Astrocyte of the spinal cord (primary cell): ENCODE measurements at places on chromosomes 5 and 9.

GRCh38 chr9:109118808-109119438, 824 bp downstream of the TMEM245 start:
- DNase-seq, result peak; percentile 27

DNA sequence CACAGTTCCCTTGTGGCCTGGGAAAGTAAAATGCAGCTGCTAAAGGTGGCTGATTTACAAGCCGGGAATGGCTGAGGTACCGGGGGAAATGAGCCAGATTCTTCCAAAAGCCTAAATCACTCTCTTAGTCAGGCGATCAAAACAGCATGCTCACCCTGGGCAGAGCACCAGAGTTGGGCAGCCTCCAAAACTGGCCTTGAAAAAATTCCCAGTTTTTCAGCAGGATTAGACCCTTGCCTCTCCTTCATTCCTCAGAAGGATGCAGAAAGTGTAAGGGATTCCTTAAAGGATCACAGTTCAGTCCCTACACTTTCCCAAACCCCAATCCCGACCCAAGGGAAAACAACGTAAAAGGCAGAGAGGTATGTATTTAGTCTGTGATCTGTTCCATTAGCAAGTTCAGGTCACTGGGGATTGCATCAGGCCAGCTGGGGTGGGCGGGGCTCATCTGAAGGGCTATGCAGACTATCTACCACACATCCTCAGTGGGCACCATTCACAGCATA, 16.9 kb downstream of the TMEM174 start:
- peak; percentile 72 for DNase-seq

DNA sequence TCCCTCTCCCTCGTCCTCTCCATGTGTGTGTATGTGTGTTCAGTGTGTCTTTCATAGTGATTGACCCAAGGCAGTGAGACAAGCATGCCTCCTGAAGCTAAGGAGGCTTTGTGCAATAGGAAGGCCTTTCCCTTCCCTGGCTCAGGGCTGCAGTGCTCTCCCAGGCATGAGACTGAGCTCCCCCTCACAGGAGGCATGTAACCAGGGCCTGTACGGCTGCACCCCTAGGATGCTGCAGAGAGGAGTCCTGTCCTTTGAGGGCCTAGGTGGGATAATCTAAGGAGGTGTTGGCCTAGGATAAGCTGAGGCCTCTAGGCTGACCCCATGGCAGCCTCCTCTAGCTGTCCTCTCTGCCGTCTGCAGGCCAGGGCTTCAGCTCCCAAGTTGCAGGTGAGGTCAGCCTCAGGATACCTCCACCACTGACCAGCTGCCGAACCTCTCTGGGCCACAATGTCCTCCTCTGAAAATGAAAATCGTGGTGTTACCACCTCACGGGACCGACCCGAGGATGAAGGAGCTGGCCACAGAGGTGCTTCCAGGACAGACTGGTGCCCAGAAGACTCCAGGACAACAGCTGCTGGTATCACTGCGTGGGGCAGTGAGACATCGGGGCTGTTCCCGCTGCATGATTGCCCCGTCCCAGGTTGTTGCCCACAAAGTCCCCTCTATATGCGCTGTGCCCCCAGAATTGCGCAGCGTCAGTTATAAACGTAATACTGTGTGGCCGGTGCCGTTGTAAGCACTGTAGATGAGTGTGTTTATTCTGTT, 129.6 kb downstream of the BARX1 start:
- DNase-seq, result no peak

GRCh38 chr5:55523293-55523692, 11.5 kb downstream of the PLPP1 start:
- DNase-seq, result no peak

GRCh38 chr5:163506095-163506457, 657 bp downstream of the MAT2B start:
- DNase-seq, result no peak

- DNase-seq, result no peak
Observed at GRCh38 chr5:112532654-112533360, 113.7 kb upstream of the EPB41L4A start.

GRCh38 chr9:135152614-135153334, 65.3 kb downstream of the OLFM1 start:
- DNase-seq, result no peak

DNA sequence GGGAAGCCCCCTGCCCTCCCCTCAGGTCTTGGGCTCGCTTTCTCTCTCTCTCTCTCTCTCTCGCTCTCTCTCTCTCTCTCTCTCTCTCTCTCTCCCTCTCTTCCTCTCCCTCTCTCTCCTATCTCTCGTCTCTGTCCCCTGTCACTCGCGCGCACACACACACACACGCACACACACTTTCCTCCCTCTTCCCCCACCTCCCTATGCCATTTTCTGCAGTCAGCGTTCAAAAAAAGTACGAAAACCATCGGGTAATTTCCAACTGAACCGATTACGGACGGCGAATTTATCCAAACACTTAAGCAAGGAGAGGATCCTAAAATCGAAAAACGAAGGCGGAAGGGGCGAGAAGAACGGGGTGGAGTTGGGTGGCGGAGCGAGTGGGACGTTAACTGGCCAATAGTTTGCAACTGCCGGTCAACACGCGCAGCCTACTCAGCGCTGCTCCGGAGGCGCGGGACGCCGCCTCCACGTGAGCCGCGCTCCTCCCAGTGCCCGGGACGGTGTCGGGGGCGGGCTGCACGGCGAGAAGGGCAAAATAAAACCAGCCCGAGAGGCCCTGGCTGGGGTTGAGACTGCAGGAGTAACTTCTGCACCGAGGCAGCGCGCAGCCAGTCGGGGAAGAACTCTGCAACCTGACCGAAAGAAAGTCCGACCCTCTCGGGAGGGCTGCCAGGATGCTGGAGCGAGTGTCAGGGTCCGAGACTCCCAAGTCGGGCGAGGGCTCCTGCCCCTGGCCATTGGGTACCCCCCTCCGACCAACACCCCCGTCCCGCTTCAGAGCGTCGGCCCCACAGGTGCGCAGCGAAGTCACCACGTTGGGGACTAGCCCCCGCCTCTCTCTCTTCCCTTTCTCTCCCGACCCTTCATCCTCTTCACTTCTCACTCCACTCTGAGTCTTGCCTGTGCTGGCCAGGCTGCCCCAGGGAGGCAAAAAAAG, 24.9 kb upstream of the ELAVL2 start:
- peak; percentile 64 for DNase-seq

GRCh38 chr9:98783518-98784226, 12.7 kb downstream of the ANKS6 start:
- DNase-seq, result no peak

- no peak for DNase-seq
Observed at GRCh38 chr5:65611524-65611923, 12.6 kb downstream of the TRIM23 start.

GRCh38 chr5:122500245-122501088, 188.4 kb downstream of the SNCAIP start:
- DNase-seq, result peak; percentile 60

DNA sequence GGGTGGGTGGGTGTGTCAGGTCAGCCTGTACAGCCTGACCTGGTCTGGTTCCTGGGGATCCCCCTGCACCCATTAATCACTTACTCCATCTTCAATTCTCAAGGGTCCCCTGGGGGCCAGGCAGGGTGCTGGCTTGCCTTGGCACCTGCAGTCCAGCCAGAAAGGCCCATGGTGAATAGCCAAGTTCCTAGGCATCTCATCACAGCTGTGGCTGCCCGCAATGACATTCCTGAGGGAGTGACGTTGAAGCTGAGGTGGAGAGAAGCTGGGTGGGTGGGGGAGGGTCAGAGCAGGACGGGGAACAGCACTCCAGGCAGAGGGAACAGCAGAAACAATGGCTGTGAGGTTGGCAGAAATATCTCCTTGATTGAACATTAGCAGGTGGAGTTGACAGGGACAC, 10.6 kb downstream of the HMCN2 start:
- DNase-seq, result peak; percentile 74

- DNase-seq, result no peak
Observed at GRCh38 chr9:93246111-93246510, 62.2 kb downstream of the WNK2 start.

DNA sequence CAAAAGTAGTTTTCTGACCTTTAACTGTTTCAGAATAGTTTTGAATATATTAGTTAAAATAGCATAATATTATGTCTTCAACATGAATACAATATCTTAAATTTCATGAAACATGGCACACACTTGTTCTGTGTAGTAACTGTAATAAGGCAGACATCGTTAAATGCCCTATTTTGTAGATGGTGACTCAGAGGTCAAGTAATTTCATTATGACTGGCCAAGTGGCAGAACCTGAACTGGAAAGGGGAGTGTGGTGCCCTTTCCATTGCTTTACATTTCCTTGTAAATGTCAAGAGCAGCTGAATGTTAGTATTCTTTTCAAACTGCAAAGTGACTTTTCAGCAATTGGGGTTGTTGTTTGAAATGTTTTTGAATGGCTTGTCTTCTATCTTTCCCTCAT, 201.2 kb upstream of the CDKN2B start:
- no peak for DNase-seq
